ACHN (cell line): ENCODE measurements at places on chromosomes 11 and 22.
A peak's percentile ranks its signal among the peaks of the same experiment; 100 is the strongest.

DNA sequence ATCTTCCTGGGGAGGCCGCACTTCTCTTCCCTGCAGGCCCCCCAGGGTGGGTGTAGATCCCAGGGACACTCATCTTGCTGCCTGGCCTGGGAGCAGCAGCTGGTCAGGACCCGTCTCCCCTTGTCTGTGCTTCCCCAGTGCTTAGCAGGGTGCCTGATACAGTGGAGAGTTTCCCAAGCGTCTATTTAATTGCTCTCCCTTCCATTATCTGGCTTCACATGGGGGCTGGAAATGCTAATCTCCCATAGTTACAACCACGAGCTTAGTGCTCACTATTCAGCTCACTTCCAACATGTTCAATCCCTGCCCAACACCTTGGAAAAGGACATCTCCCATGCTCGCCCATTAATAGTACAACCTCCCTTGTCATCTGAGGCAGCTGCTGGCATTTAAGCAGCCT lies 100.5 kb downstream of the DSCAML1 start:
- no peak for DNase-seq

DNA sequence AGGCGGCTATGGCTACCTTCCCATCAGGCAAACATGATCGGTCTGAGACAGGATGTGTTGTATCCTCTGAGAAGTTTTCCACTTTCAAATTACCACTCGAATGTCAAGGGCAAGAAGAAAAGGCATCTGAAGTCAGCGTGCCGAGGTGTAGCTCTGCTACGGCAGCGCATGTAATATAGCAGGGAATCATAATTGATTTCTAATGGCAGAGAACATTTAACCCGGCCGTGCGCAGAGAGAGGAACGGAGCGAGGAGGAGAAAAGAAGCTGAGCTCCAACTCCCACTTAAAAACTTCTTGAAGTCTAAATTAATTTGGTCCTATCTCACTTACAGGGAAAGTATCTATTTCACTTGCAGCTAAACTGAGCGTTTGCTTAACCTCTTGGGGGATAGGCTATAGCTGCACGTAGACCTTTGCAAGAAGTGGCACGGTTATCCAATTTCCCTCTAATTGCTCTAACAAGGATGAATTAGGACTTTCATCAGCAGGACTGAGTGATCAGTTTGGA lies 137.3 kb upstream of the KIRREL3 start:
- no peak for DNase-seq

DNA sequence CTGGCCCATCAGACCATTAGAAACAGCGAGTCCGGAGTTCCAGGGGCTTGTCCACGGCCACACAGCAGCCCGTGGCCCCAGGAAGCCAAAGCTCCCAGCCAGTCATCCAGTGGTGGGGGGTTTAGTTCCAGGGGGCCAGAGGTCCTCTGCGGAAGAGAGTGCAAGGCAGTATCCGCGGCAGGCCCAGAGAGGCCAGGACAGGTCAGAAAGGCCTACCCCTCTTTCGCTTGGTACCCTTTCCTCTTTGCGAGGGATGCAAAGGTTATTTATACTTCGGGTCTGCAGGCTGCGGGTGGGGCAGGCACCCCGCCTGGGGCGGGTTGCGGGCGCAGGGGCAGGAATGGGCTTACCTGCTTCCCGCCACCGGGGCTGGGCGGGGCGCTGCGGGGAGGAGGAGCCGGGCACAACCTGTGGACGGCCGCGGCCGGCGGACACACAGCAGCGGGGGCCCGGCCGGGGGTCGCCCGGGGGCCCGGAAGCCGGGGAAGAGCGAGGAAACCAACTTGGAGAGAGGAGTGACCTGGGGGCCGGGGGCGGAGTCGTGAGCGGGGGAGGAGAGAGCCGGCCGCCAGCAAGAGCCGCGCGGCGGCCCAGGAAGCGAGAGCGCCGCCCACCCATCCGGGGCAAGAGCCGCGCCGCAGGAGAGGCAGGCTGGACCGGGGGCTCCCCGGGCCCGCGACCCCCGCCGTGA lies at the start of gene SH3BP1:
Gene SH3BP1, plus strand, starts transcription at position 600 of the 691 bp plus-strand sequence. CDS start 119 bp downstream, outside the sequence.
- peak; percentile 20 for DNase-seq

- DNase-seq: no peak
These were observed 1447.2 kb downstream of the TBC1D22A start for GRCh38 chr22:48209473-48210197.

DNA sequence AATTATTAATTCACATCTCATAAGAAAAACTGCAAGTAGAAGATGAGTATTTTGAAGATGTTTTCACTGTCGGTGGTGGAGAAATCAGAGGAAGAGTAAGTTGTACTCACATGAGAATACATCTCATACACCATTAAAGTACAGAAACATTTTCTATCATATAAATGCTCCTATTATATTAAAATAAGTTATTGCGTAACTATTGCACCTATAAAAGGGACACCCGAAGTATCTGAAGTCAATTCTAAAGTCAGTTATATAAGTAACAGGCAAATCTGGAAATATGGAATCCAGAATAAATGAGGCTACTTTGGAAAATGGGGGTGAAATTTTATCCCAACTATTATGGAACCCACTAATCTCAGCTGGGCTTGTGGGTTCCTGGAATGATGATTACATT lies 103.3 kb downstream of the FAM76B start:
- DNase-seq: no peak

GRCh38 chr11:45649544-45650165 lies 15.8 kb downstream of the CHST1 start:
- no peak for DNase-seq

GRCh38 chr22:45334068-45334467 lies 24.3 kb downstream of the FAM118A start:
- no peak for DNase-seq

- DNase-seq: no peak
These were observed 91.8 kb downstream of the TBC1D22A start for GRCh38 chr22:46854125-46854870.

DNA sequence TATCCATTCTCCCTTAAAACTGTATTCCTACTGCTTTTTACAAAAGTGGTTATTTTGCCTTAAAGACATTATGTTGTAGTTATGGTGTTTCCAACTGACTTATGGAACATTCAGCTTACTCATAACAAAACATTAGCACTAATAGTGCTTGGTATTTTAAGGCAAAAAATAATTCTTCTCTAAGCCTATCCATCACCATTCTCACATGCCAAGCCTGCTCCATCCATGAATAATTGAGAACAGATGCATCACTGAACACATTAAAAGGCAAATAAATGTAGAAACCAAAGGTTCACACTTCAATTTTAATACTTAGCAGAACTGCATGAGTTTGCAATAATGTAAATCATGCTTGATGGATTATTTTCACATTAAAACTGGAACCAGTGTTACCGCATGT lies 42.3 kb upstream of the DDI1 start:
- no peak for DNase-seq

DNA sequence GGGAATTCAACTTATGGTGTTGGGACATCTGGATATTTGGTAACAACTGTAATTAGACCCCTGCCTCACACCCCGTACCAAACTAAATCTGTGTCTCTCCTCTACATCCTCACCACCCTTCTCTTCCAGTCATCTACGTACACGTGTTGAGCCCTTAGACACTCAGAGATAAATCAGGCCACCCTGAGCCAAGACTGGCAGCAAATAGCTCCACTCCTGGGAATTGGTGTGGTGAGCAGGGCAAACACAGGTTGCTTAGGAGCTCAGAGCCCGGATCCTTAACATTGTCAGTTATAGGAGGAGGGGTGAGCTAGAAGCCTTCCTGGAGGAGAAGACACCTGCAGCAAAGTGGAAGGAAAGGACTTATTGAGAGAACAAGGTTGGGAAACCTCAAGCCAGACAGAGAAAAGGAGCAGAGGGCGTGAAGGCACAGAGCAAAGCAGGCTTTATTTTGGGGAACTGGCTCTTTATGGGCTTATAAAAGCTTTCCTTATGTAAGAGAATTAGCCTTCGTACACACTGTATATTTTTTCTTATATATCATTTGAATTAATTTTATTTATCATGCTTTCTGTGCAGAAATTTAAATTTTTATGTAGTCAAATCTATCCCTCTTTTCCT lies 36.9 kb upstream of the KLHL35 start:
- DNase-seq: no peak

DNA sequence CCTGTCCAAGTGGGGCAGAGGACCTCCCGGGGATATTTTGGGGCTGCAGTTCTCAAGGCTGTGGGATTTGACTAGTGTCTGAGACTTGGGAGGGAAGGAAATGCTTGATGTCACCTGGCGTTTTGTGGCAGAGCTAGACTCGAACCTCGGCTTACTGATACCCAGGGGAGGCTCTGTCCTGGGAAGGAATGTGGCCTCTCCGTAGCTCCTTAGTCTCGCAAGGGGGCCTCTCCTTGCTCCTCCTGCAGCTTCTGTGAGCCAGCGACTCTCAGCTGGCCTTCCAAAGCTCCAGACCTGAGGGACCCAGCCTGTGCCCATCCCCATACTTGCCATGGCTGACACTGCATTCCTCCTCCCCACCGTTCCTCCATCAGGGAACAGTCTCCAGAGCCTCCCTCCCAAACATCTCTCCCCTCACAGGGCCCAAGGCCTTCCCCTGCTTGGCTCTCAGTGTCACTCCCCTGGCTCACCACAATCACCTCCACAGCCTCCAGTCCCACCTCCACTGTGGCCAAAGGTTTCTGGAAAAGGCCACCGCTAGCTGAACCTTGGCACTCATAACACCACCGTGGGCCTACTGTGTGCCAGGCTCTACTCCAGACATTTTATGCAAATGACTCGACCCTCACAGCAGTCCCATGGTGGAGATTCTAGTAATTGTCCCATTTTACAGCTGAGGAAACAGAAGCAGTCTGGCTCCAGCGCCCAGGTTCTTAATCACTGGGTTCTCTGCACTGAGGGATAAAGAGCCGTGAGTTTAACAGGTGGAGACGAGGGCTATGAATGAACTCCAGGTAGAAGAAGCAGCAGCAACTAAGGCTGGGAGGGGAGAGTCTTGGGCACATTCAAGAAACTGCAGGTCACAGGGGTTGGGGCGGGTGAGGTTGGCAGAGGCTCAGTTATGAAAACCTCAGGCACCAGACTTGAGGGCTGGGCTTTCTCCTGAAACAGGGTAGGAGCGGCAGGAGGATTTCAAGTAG lies 12.1 kb downstream of the P2RY2 start:
- no peak for DNase-seq

- DNase-seq: no peak
These were observed 87.1 kb upstream of the RAG2 start for GRCh38 chr11:36684840-36685801.

- DNase-seq: no peak
These were observed 408 bp downstream of the PPP2R5B start for GRCh38 chr11:64924910-64925284.

- no peak for DNase-seq
These were observed 116.4 kb upstream of the B3GAT1 start for GRCh38 chr11:134528453-134528852.

- DNase-seq: no peak
These were observed 17.2 kb downstream of the SYNGR1 start for GRCh38 chr22:39367035-39367434.

DNA sequence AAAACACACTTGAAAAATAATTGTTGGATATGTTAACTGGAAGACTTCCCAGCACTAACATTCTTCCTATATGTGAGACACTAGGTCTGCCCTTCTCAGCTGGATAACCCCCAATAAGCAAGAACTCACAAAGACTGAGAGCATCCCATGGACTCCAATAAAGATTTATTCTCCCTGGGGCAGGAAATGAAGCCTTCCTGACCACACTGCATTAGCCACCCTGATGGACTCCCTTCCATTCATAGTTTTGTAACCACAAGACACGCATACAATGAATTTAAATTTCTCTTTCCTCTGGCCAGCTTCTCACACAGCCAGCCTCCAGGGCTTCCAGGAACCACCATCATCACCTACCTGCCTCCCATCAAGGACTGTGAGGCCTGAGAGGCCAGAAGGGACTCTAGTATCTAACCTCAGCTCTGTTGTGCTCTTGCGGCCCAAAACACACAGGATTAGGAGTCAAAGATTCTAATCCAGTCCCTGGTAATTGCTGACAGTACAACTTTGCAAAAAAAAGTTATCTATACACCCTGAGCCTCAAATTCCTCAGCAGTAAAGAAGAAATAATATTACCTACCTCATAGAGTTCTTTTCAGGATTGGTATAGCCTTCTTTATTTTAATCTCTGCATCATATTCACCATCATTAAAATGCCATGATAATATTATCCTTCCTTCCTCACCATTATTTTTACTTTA lies 45.6 kb upstream of the GDPD4 start:
- no peak for DNase-seq

DNA sequence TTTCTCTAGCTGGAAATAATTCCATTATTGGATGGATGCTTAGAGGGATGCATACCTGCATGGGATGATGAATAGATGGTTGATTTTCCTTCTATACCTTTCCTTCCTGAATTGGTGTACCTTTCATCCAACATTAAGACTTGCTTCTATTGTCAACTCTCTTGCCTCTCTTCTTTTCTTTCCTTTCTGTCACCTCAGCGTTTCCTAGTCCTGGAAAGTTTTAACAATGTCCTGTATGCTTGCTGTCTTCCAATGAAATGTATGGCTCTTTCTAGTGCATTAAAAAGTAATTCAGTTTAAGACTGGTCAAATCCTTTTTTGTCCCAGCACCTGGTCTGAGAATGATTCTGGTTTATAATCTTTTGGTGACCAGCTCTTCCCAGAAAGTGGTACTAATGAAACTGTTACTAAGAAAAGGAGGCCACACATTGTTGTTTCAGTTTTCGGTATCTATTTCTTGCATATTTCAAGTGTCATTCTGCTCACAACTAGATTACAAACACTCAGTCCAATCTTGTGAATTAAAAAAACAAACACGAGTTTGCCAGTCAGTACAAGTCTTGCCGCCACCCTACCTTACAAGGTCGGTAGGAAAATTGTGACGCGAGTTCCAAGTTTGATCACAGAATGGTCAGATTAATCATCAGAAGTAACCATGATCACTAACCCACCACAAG lies 8.0 kb downstream of the POU2AF1 start:
- no peak for DNase-seq

DNA sequence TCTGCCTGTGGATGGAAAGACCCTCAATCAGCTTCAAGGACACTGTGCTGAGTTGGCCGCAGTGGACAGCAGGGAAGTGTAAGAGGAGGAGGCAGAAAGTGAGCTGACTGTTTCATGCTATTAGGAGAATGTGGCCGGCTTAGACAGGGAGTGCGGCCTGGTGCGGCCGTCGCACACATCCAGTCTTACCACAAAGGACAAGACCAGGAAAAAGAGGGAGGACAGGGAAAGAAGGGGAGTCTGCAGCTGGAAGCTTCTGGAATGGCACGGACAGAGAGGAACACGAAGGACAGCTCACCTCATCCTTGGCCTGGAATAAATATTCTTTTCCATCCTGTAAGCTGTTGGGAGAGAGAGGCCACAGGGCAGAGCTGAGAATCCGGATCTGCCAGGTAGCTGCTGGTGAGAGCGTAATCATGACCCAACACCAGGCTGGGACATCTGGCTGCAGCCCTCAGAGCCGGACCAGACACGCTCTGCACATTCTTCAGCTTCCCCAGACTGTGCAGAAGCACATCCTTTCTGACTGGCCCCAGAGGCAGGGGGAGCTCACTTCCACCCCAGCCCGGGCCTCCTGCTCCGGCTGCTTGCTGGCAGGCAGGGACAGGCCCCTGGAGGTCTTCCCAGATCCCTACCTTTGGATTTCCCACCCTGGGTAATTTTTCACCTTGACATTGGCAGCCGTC lies 8.6 kb upstream of the RBM4B start:
- DNase-seq: no peak
